ENCODE measurements at places on chromosomes 1 and 21. TPM values are rescaled to one million over a fixed set of nuclear protein-coding genes. Genes with fewer than 3 reads are reported as not detected.

The KLF17 gene
- total RNA-seq: not detected

The PCNT gene
- 51.4 TPM for total RNA-seq

The ALPL gene
- 7.8 TPM for total RNA-seq

The CCDC17 gene
- total RNA-seq: 4.0 TPM

The GCSAML gene
- total RNA-seq: 1.2 TPM

DNA sequence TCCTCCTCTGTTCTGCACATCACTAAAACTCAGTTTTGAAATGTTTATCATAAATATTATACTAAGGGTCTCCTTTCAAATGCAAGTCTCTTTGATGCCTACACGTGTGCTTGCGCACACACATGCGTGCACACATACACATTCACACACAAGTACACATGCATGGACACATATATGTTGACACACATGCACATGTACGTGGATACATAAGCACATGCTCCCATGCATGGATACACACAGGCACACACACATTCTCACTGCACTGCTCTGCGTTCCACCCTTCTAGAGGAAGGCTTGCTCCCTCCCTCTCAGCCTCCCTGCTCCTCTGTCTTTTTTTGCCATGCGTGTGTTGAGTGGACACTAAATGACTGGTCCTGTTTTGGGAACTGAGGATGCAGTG is 162.7 kb downstream of the PCP4 start:
- H3K36me3 ChIP-seq: no peaks in the 10 kb centered on the region
- H3K27me3 ChIP-seq: no peaks in the 10 kb centered on the region
- no peak overlapping the region for H3K4me3 ChIP-seq
- no peaks in the 10 kb centered on the region for H3K4me1 ChIP-seq

DNA sequence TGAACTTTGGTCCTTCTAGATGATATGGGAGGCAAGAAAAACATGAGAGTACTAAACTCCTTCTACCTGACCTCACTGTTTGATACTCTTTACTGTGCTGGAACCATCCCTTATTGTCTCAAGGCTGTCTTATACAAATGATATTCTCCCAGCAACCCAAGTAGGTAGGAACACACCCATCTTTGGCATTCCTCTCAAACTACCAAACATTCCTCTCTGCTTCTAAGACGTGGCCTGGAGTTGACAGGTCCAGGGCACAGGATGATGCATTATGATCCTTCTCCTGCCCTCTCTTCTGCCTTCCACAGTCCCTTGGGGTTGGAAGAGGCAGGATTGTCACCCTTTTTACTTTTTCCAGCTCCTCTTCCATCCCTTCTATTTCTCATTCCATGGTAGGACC is 90.5 kb downstream of the SPATA17 start:
- no peak overlapping the region for H3K4me3 ChIP-seq
- H3K27me3 ChIP-seq: no peaks in the 10 kb centered on the region
- DNase-seq: no peak
- no peaks in the 10 kb centered on the region for H3K4me1 ChIP-seq

DNA sequence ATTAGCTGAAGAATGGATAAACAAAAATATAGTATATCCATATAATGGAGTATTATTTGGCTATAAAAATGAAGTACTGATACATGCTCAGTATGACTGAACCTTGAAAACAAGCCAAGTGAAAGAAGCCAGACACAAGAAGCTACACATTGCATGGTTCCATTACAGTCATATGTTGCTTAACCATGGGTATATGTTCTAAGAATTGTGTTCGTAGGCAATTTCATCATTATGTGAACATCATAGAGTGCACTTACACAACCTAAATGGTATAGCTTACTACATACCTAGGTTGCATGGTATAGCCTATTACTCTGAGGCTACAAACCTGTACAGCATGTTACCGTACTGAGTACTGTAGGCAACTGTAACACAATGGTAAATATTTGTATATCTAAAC is 28.6 kb upstream of the FCAMR start:
- no peak overlapping the region for H3K4me3 ChIP-seq
- no peak for DNase-seq
- no peak overlapping the region for H3K27ac ChIP-seq
- no peaks in the 10 kb centered on the region for H3K4me1 ChIP-seq

DNA sequence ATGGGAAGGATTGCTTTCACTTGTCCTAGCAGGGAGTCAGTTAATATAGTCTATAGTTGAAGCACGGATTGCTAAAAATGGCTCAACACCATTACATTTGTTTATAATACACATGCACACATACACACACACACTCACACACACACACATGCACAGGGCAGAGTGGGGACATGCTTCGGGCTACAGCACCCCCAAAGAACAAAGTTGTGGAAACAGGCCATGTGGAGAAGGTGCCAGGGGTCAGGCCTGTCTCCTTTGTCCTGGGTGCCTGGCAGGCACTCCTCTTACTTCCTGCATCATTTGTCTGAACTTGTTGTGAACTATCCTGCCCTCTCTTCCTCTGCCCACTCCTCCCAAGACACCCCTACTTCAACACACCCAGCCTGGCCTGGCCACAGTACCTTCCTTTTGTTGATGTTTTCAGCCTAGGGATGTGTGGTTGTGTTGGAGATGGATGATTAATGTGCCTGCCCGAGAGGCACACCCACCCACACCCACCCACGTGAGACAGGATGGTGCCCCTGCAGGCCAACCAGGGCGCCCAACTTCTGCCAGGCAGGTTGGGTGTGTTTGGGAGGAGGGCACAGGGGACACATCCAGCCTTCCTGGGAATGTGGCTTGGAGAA is 17.5 kb downstream of the RASSF5 start:
- no peak overlapping the region for H3K4me3 ChIP-seq
- no peak overlapping the region for H3K27ac ChIP-seq
- no peaks in the 10 kb centered on the region for H3K27me3 ChIP-seq
- no peaks in the 10 kb centered on the region for H3K4me1 ChIP-seq
- H3K36me3 ChIP-seq: no peaks in the 10 kb centered on the region

DNA sequence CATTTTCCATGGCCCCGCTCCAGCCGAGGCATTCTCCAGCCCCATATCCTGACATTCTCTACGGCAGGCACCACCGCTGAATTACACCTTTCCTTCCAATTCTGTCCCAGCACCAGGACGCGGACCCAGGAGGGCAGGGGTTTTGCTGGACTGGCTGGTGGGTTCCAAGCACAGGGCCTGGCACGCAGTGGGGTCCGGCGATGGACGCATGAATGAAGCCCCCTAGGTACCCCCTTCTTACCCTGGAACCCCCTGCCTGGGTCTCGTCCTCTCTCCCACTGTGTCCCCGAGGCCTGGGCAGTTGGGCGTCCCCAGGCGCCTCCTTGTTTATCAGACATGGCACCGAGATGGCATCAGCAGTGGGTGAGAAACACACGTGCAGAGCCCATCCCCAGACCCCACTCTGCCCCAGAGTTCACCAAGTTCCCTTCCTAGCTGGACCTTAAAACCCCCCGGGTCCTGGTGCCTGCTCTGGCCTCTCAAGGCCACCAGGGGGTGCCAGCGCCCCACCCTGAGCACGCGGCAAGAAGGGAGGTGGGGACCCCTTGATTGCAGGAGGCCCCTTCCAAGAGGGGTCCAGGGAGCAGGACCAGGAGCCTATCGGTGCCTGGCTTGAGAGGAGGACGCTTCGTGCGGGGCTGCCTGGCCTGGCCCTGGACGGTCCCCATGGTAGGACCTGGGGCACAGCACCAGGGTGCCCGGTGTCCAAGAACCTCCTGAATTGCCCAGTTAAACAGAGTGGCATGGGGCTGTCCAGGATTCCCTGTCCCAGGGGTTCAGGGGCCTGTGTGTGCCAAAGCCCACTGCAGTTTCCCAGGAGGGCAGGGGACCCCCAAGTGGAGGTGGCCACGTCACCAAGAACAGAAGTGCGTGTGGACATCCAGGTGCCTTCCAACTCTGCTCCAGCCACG is 46.1 kb downstream of the MEGF6 start:
- no peak overlapping the region for H3K4me3 ChIP-seq
- peaks cover 12% of the 10 kb centered on the region for H3K4me1 ChIP-seq
- H3K36me3 ChIP-seq: no peaks in the 10 kb centered on the region

DNA sequence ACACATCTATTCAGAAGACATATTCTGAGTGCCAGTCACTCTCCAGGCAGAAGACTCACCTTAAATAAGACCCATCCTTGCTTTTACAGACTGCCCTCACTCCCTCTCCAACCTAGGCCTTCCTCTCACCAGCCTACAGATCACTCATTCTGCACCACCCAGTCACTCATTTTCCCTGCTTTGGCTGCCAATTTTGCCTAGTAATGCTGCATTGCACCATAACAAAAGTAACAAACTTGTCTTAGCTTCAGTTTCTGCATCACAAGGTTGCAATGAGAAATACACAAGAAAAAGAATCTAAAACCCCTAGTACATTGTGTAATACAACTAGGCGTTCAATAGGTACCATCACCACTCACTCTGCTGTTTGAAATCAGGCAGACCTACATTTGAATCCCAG is 292.4 kb downstream of the PLPP3 start:
- H3K4me1 ChIP-seq: no peaks in the 10 kb centered on the region
- no peaks in the 10 kb centered on the region for H3K36me3 ChIP-seq
- no peak overlapping the region for H3K27ac ChIP-seq
- H3K4me3 ChIP-seq: no peak overlapping the region

DNA sequence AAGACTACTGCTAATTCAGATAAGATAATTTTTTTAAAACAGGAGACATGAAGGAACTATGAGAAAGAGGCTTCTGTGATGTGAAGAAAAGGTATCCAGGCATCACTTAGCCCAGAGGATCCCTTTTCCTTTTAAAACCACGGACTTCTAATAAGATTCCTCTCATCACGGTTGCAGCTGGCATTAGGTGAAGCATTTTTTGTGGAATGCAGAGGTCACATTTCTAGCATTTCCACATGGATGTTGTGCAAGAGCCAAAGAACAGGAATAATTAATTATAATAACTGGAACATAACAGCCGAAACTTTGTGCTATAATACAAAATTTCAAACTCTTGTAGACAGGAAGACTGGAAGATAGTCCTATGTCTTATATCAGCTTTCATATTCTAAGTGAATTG is 27.6 kb downstream of the CYP2J2 start:
- DNase-seq: no peak
- no peaks in the 10 kb centered on the region for H3K36me3 ChIP-seq
- H3K4me3 ChIP-seq: no peak overlapping the region
- H3K4me1 ChIP-seq: no peaks in the 10 kb centered on the region
- H3K27ac ChIP-seq: no peak overlapping the region
- H3K27me3 ChIP-seq: peaks cover 7% of the 10 kb centered on the region

DNA sequence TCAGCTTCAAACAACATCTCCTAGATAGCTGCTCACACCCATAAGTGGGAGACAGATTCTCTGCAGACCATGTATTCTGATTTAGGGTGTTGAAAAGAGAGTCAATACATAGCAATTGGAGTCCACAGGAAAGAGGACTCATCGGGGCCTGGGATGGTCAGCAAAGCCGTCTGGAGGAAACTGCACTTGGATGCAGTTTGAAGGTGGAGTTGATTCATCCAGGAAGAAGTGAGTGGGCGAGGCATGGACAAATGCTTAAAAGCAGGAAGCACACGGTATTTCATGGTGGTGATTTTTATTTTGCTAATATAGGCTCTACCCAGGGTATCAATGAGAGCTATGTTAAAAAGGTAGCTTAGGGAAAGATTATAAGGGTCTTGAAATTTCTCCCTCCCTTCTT is 36.8 kb upstream of the DIRAS3 start:
- no peaks in the 10 kb centered on the region for H3K4me1 ChIP-seq
- DNase-seq: no peak
- H3K4me3 ChIP-seq: no peak overlapping the region
- H3K27ac ChIP-seq: no peak overlapping the region
- no peaks in the 10 kb centered on the region for H3K27me3 ChIP-seq
- no peaks in the 10 kb centered on the region for H3K36me3 ChIP-seq

DNA sequence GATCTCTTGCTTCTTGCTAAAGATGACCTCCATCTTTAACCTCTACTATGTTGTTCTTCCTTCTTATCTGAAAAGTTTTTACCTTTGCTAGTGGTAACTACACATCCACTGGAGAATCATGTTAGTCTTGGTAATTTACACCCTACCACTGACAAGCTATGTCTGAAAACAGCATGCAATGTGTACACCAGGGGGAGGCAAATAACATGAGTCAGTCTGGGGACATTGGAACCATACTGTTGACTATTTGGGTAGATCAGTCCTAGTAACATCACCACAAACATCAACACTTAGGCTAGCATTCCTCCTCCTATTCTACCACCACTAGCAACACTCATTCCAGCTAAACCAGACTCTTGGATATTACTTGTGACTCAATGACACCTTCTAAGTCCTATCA is 549.0 kb downstream of the KCNT2 start:
- H3K4me1 ChIP-seq: no peaks in the 10 kb centered on the region
- no peaks in the 10 kb centered on the region for H3K36me3 ChIP-seq
- no peak overlapping the region for H3K27ac ChIP-seq

- H3K4me1 ChIP-seq: no peaks in the 10 kb centered on the region
- no peak overlapping the region for H3K27ac ChIP-seq
- no peaks in the 10 kb centered on the region for H3K27me3 ChIP-seq
- no peak overlapping the region for H3K4me3 ChIP-seq
Observed at GRCh38 chr1:7585216-7585907, 185.7 kb upstream of the VAMP3 start.

DNA sequence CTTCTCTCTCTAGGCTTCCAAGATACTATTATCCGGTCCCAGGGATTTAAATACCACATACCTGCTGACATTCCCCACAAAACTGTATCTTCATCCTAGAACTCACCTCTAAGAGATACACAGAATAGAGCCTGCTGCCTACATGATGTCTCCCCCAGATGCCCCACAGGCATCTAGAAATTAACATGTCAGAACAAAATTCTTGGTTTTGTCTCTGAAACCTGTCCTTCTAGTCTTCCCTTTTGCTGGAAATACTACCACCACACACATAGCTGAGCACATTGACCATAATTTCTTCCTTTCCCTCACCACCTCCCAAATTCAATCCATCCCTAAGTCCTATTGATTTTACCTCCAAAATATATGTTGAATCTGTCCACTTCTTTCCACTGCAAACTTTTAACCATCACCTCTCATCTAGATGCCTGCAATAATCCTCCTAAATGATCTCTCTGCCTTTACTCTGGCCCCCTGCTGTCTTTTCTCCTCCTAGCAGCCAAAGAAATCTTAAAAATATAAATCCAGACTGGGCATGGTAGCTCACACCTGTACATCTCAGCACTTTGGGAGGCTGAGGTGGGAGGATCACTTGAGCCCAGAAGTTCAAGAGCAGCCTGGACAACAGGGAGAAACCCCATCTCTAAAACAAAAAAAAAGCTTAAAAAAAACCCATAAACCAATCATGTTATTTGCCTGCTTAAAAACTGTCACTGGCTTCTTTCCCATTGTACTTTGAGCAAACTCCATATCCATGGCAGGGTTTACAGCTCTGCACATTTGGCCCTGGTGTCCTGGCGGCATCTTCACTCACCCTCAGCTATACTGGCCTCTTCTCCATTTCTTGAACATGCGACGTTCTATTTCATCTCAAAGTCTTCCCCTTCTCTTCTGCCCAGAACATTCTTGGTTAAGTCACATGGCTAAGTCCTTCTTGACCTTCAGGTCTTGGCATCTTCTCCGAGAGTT is 6.2 kb upstream of the FAM76A start:
- H3K36me3 ChIP-seq: no peaks in the 10 kb centered on the region
- H3K4me3 ChIP-seq: no peak overlapping the region
- no peak for DNase-seq
- no peak overlapping the region for H3K27ac ChIP-seq
- H3K27me3 ChIP-seq: no peaks in the 10 kb centered on the region

GRCh38 chr1:40392221-40392620 is 18.7 kb downstream of the SMAP2 start:
- H3K27ac ChIP-seq: no peak overlapping the region
- DNase-seq: no peak
- H3K36me3 ChIP-seq: no peaks in the 10 kb centered on the region
- peaks cover 20% of the 10 kb centered on the region for H3K4me1 ChIP-seq
- no peak overlapping the region for H3K4me3 ChIP-seq
